Caudate nucleus (tissue), 63 donors: ENCODE measurements at places on chromosomes 7 and 10.

DNA sequence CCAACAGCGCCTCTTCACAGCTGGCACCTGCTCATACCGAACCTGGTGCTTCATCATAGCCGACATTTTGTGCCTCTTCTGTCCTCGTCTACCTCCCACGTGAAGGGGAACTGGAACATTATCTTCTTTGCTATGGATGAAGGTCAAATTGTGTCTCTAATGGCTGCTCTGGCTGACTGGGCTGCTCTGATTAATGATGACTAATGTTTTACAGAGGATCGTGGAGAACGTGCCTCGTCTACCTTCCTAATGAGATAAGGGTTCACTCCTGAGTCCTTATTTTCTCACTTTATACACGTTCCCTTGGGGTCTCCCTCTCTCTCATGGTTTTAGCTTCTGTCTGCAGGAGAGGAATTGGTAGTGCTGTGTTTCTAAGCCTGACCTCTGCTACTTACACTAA, 420.3 kb downstream of the PHTF2 start:
- DNase-seq: no peak

DNA sequence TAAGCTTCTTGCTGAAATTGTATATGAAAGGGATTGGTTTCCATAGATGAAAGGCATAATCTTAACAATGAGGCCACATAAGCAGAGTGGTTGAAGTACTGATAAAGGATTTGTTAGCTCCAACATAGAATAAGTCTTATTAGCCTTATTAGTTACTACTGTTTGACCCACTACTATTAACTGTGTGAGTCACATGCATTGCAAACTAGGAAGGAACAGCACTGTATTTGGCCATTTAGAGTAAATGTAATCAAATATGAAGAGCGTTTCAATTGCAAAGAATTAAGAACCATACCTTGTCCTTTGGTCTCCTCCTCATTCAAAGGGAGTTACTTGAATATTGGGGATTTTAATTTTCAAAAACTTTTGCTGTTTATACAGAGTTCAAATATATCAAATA, 428.9 kb downstream of the MDFIC start:
- DNase-seq: no peak

- no peak for DNase-seq
These were observed 162.4 kb downstream of the ARID5B start for GRCh38 chr10:62063795-62064472.

DNA sequence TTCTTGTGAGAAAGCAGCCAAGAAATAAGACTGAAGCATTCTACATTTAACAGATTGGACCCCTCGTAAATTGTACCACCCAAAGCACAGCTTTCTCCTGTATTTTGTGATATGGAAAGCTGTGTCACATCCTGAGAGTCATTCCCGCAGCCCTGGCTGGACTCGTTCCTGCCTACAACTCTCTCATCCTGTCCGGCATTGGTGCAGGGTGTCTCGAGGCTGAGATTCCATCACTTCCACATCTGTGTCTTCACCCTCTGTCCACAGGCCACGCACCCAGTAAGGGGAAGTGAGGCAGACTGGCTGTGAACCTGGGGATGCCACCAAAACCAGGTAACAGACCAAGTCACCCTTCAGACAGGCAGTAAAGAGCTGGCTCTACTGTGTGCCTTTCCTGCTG, 146.2 kb upstream of the KLF6 start:
- DNase-seq: no peak

- DNase-seq: no peak
These were observed 440.6 kb downstream of the PARD3 start for GRCh38 chr10:34374356-34375045.
